Breast epithelium (tissue), 4 donors: ENCODE measurements at places on chromosomes 3 and 15. TPM values are rescaled to one million over a fixed set of nuclear protein-coding genes. Genes with fewer than 3 reads are reported as not detected.

The ZNF445 gene
- 8.9 TPM for total RNA-seq

The CHD2 gene
- 215 TPM for total RNA-seq

DNA sequence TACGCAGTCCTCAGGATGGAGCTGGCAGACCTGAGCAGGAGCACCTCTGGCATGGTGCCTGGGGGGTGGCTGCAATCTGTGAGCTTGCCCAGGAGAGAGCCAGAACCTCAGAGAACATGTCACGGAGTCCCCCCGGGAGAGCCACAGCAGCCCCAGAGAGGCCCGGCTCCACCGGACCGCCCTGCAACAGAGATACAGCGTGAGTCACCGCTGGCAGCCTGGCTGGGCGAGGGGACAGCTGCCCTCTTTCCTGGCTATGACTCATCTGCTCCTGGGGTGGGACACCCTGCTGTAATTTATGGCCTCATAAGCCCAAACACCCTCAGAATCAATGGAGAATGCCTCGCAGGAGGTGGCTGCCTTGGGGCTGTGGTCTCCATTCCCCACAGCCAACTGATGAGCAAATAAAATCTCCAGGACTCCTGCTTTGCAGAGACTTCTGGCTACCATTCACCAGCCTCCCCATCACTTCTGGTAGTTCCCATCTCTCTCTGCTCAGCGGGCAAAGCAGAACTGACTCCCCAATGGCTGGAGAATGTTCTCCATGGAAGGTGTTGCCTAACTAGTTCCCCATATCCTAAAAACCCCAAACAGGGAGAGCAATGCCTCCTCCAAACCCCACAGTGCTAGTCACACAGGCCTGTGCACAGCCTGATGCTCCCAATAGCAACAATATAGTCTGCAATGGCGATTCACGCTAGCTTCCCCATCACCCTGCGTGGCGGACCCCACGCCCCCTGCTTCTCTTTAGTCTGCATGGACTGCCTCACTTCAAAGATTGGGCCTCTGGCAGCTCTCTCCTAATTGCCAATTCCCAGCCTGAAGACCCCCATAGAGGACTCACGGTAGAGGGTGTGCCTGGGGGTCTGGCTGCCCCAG, 21.6 kb downstream of the ACSBG1 start:
- H3K4me3 ChIP-seq, result no peak overlapping the region
- no peaks in the 10 kb centered on the region for H3K27me3 ChIP-seq
- H3K27ac ChIP-seq, result no peak overlapping the region
- no peaks in the 10 kb centered on the region for H3K36me3 ChIP-seq
- H3K4me1 ChIP-seq, result no peaks in the 10 kb centered on the region

- no peak overlapping the region for H3K4me3 ChIP-seq
- no peaks in the 10 kb centered on the region for H3K4me1 ChIP-seq
- DNase-seq, result no peak
- H3K27ac ChIP-seq, result no peak overlapping the region
These were observed 796.6 kb upstream of the DPPA4 start for GRCh38 chr3:110133971-110134370.
